T-helper 2 cell treated with Interferon-gamma antibody and Interleukin-4, amounts not matched to agents 5 μg/mL and 100 μg/mL, for 36 hours (primary cell): ENCODE measurements at places on chromosomes 12 and 14.

DNA sequence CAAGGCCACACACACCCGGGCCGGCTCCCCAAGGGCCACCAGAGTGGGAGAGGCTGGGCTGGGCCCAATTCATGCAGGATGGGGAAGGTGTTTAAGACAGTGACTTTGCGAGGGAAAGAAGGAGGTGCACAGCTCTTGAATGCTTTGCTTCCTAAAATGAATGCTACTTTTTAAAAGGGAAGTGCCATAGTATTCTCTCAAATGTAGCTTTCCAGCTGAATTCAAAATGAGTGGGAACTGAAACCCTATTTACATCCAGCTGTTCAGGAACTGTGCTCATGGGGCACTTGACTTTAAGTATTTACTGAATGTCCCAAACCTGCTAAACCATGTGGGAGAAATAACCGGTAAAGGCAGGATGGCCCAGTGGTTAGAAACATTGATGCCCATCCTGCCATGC lies 7.6 kb downstream of the ITPK1 start:
- DNase-seq, result no peak
- H3K4me1 ChIP-seq, result peaks cover 52% of the 10 kb centered on the region
- no peak overlapping the region for H3K27ac ChIP-seq

DNA sequence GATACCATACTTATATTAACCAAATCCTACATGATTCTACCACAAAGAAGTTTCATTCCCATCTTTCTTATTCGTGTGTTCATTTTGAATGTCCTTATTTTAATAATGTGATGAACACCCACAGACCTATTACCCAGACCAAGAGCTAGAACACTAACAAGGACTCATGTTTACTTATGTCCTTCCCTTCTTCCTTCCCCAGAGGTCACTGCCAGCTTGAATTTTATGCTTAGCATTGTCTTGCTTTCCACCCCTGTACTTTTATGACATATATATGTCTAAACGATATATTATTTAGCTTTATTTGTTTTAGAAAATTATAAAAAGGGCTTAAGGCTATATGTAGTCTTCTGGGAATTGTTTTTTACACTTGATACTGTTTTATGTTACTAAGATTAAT lies 238.6 kb downstream of the LRIG3 start:
- H3K27ac ChIP-seq, result no peak overlapping the region
- H3K36me3 ChIP-seq, result peaks cover 1% of the 10 kb centered on the region
- no peaks in the 10 kb centered on the region for H3K4me1 ChIP-seq
- no peak overlapping the region for H3K4me3 ChIP-seq
- no peaks in the 10 kb centered on the region for H3K27me3 ChIP-seq

DNA sequence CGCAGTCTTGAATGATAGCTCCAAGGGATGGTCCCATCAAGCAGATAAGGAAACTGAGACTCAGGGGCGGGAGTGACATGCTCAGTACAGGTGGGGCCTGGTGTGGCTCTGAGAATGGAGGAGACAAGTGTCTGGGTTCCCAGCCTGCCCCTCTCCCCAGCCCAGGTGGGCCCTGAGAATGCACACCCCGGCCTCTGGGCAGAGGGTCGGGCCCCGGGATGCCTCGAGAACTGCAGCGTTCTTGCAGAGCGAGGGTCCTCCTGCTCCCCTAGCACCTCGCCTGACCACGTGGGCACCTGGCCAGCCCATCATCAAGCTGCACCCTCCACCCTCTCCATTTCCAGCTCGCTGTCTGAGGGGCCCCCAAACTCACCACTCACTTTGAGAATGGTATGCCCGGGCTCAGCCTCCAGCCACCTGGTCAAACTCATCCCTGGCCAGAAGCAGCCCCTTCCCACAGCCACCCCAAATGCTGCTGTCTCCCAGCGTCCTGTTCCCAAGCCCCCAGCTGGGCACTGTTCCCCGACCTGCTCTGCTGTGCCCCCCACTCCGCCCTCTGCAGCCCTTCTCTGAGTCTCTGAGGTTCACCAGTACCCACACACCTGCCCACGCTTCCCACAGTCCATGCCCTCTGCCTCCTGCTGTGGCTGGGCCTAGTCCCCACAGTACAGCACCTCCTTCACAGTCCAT lies 44.3 kb downstream of the CYP46A1 start:
- peaks cover 17% of the 10 kb centered on the region for H3K27me3 ChIP-seq
- H3K36me3 ChIP-seq, result no peaks in the 10 kb centered on the region
- H3K4me1 ChIP-seq, result no peaks in the 10 kb centered on the region
- no peak overlapping the region for H3K27ac ChIP-seq

- H3K27ac ChIP-seq, result no peak overlapping the region
- no peaks in the 10 kb centered on the region for H3K36me3 ChIP-seq
- no peak for DNase-seq
- no peaks in the 10 kb centered on the region for H3K4me1 ChIP-seq
- H3K4me3 ChIP-seq, result no peak overlapping the region
- H3K27me3 ChIP-seq, result peaks cover 24% of the 10 kb centered on the region
Measured at GRCh38 chr14:57865066-57865402, 858 bp downstream of the SLC35F4 start.

DNA sequence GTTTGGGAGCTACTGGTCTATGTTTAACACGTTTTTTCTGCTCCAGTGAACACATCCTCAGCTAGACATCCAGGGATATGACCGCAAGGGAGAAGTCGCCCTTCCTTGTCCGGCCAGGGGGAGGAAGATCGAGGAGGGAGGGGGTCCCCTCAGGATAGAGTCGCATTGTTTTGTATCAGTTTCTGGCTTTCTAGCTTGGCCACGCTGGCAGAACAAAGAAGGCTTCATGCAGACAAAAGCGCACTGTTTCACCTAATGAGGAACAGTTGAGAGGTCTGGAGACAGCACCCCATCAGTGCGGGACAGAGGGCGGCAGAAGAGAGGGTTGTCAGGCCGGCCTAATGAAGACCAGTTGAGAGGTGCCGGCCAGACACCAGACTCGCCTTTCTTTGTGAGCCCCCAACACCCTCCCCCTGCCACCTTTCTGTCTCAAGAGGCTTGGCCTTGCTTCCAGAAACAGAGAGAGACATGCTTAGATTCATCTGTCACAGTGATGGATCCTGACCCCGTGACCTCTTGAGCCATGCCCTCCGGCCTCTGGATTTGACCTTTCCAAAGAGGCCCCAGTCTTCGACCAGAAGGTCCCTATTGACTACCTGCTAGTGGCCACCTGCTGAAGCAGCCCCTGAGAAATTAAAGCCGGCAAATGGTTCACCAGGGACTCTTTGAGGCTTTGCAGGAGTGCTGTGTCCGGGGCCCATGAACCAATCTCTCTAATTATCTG lies 254.7 kb upstream of the TBX3 start:
- H3K27me3 ChIP-seq, result no peaks in the 10 kb centered on the region
- H3K36me3 ChIP-seq, result no peaks in the 10 kb centered on the region
- no peak for DNase-seq
- no peak overlapping the region for H3K4me3 ChIP-seq
- H3K4me1 ChIP-seq, result no peaks in the 10 kb centered on the region
